Stimulated activated CD4-positive, alpha-beta T cell treated with anti-CD3 and anti-CD28 coated beads, TNF-alpha, amount 100 ng/mL, for 1 hour (primary cell): ENCODE measurements at places on chromosomes 13 and 19.
A peak's percentile ranks its signal among the peaks of the same experiment; 100 is the strongest.

DNA sequence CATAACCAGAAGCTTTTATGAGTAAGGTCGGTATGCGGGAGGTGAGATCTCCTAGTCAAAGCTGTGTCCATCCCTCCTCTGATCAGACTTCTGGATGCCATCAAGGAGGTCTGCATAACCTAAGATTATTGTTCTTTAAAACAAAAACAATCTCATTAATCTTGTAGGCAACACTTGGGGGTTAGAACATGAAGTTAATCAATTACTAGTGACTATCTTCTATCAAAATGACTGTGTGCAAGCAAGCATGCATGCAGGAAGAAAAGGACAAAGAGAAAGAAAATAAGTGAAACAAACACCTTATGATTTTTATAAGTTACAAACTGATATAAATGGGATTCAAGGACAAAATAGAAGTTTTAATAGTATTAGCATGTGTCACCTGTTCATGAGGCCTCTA, 2435.9 kb upstream of the PCDH20 start:
- no peak for DNase-seq

DNA sequence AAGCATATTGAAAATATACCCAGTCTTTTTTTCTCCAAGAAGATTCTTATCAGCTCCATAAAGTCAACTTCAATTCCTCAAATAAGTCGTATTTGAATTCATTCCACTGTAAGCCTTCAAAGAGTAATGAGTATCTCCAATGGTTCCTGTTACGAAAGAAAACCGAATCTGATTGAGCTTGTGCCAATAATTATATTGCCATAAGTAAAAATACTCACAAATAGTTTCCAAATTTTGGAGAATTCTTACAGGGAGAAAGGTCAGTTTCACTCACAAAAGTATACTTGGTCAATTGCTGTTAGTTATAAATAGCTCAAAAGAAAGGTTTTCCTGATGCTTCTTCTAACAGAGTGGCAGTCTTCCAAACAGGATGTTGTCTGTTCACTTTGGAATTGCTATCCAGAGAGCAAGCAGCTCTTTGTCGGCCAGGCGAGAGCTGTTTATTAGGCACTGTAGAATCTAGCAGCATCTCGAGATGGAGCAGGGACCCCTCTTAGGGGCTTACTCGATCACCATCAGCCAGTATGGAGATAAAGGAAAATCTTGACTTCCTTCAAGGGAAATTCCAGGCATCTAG, 13.5 kb downstream of the ERICH4 start:
- no peak for DNase-seq

GRCh38 chr19:50412419-50412818, 6.3 kb upstream of the SPIB start:
- DNase-seq, result no peak

DNA sequence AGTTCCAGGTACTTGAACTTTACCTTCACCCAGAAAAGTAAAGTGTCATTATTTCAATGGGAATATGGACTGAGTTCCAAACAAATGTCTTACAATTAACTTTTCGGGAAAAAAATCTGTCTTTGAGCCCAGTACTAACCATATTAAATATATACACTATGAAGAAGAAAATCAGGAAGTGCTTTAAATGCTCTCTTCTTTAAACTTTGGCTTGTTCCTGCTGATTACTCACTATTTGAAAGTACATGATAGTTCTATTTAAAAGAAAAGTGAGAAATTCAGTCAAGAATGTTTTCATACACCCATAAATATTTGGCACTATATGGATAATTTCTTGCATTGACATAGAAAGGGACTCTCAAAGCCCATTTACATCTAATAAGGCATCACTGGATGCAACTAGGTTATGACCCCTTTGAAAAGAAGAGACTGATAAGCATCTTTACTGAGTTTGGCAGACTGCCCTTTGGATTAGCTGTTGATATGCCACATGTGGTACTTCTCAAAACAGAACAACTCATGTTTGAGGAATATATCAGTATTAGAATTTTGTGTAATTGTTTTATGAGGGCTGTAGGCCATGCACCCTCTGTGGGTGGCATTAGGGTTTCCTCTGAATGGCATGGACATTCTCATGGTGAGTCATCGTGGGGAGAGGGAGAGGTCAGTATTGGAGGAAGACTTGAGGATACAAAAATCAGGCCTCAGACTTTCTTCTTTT, 25.0 kb upstream of the VWA8 start:
- no peak for DNase-seq

- no peak for DNase-seq
These were observed 813 bp downstream of the ZNF296 start for GRCh38 chr19:45075301-45076028.

- no peak for DNase-seq
These were observed 14.7 kb upstream of the GRAMD1A start for GRCh38 chr19:34985249-34986022.

DNA sequence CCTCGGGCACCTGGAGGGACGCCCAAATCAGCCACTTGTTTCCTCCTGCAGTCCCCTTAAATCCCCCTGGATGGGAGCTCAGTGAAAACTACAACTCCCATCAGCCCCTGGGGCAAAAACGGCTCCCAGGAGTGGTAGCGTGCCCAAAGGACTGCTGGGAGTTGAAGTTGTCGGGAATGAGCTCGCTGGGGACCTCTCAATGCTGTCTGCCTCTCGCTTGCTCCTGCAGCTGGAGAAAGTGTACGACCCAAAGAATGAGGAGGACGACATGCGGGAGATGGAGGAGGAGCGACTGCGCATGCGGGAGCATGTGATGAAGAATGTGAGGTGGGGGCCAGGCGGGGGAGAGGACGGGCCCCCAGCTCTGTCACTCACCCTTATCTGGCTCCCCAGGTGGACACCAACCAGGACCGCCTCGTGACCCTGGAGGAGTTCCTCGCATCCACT, 14.7 kb upstream of the DHDH start:
- DNase-seq, result no peak

DNA sequence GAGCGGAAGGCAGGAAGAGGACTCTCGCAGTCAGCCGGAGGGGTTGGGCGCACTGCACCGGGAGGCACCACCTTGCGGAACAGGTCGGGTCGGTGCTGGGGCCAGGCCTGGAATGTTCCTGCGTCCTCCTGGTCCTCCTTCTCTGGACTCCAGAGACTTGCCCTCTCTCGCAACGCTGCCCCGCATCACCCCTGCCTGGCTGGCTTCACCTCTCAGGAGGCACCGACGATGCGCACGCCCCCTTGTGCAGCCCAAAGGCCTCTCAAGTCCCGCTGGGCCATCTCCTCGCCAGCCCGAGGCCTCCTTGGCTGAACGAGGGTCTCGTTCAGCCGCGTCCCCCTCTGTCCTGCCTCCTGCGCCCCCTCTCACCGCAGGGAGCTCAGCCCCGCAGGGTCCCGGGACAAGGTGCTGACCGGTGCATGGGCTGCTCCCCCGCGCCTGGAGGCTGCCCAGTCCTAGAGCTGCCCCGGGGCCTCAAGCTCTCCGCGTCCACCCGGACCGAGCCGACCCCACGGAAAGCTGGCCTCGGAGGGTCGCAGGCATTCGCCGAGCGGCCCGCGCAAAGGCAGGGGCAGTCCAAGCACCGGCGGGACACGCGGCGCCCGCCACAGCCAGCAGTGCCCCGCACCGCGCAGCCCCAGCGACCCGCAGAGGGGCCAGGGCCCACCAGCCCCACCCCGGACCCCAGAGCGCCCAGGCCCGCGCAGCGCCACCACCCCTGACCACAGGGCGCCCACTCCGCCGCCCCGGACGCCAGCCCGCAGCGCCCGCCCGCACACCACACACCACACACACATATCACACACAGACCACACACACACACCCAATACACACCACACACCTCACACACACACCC, 133.8 kb downstream of the CRYL1 start:
- DNase-seq, result no peak

- no peak for DNase-seq
These were observed 593 bp downstream of the ATP8B3 start for GRCh38 chr19:1811472-1811894.

DNA sequence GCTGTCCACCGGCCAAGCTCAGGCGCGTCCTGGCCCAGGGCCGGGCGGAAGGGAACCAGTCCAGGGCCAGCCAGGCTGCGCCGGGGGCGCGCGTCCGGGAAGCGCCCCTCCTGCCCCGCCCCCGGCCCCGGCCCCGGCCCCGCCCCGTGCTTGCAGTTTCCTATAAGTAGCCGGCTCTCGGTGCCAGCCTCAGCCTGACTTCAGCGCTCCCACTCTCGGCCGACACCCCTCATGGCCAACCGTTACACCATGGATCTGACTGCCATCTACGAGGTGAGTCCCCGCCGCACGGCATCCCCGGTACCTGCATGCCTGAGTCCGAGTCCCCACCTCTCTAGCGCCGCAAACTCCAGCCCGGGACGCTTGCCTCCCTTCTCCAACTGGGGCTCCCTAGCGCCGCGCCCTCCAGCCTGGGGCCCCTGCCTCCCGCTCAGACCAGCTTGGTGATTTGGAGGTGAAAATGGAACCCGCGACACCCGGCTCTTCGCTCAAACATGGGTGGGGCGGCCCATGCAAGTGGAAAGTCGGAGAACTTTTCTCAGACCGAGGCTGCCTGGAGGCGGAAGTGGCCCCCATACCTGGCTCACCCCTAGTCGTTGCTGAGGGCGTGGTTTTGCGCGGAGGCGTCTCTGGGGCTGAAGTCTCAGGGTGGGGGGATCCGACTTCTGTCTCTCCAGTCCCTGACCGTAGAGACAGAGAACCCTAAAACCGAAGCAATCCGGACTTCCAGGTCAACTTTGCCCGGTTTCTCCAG, at the start of gene ZFP36:
Gene ZFP36, plus strand, starts transcription at position 192 of the 754 bp plus-strand sequence. Its CDS starts 58 bp downstream, at position 250.
- DNase-seq, result peak; percentile 87

DNA sequence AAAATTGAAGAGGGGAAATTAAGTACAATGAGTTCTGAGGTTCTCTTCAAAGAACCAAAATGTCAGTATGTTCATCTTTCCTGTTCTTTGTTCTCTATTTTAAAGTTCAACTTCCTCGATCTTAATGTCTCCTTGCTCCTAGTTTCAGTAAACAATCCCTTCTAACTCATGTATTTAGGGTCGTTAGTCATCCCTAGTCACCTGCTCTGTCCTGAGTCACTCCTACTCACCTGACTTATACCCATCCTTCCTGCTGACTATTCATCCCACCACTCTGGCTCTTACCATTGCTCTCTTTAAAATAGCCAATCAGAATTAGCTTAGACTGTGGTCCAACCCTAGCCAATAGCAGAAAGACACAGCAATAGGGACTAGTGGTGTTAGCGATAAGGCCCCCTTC, 24.3 kb downstream of the ZNF90 start:
- no peak for DNase-seq

GRCh38 chr19:15123900-15124299, 16.7 kb downstream of the SYDE1 start:
- DNase-seq, result no peak

DNA sequence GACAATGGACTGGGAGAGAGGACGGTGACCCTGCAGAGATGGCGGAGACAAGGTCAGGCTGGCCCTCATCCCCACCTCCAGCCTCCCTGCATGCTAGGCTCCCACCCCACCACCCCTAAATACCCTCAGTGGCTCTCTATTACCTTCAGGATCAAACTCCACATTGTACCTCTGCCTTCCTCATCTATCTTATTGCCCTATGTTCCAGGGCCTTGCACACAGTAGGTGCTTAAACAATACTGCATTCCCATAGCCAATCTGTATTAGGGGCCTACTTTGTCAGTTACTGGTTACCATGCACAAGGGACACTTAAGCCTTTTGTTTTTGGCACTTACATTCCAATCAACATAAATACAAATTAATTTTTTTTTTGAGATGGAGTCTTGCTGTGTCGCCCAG, 6.5 kb downstream of the PALM3 start:
- DNase-seq, result no peak

- no peak for DNase-seq
These were observed 2.9 kb upstream of the PTOV1 start for GRCh38 chr19:49847731-49848696.

GRCh38 chr13:71169180-71169579, 697.8 kb downstream of the DACH1 start:
- DNase-seq, result no peak

DNA sequence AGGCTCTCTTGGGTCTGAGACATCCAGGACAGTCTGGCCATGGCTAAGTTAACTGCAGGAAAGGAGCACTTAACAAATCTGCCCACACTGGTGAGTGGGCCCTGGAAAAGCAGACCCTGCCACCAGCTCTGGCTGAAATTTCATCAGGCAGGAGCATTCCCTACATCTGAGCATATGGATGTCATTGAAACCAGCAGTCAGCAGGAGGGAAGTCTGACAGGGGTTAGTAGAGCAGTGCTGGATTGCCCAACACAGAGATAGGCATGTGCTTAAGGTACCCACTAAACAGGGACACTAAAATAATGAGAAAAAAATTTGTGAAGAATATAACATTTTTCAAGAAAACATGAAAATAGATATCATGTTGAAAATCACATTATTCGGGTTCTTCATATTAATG, 13.6 kb upstream of the ACOD1 start:
- DNase-seq, result no peak

DNA sequence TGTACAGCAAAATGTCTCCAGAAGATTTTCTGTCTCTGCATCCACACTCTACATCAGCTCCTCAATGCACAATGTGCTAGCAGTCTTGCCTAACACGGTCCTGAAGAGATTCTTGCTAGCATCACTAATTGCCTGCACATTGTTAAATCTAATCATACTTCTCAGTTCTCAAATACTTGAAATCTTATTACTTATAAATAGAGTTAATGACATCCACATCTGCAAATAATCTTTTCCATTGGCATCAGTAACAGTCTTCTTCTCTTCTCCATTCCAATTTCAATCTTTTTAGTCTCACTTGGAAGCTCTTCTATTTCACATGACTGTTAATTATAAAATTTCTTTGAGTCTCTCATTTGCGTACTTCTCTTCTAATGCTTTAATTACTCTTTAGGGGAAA, 630.5 kb upstream of the SLITRK6 start:
- DNase-seq, result no peak

DNA sequence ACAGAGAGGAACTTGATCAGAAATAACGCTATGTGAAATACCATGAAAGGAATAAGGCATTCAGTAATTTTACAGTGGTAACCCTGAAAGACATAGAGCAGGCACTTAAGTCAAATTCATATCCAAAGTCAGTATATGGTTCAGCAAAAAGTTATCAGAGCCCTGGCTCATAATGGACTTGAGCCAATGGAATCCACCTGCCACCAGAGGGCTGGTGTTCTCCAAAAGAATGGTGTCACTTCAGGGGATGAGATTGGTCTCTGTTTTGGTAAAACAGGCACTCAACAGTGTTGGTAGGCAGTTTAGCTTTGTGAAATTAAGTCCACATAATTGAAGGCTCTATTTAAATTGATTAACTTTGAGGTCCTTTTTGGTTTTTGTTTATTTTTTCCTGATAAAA, 93.9 kb downstream of the LIG4 start:
- DNase-seq, result no peak

- DNase-seq, result no peak
These were observed 230.6 kb downstream of the MTUS2 start for GRCh38 chr13:29050719-29051118.

DNA sequence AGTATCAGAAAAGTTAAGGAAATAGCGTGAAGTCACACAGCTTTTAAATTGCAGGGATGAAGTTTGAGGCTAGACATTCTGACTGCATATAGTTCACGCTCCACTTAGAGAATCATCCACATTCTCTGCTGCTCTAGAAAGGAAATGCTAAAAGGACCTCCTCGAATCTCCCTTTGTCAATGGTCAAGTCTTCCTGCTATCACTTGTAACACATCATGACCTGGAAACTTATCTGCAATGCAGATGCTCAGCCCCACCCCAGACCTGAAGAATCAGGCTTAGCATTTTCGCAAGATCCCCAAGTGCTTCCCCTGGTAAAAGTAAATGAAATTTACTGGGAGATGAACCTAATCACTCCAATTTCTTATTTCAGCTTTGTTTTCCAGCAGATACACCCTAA, 372.1 kb downstream of the LIG4 start:
- no peak for DNase-seq
